ENCODE measurements at places on chromosomes 7 and 10.
A peak's percentile ranks its signal among the peaks of the same experiment; 100 is the strongest.

DNA sequence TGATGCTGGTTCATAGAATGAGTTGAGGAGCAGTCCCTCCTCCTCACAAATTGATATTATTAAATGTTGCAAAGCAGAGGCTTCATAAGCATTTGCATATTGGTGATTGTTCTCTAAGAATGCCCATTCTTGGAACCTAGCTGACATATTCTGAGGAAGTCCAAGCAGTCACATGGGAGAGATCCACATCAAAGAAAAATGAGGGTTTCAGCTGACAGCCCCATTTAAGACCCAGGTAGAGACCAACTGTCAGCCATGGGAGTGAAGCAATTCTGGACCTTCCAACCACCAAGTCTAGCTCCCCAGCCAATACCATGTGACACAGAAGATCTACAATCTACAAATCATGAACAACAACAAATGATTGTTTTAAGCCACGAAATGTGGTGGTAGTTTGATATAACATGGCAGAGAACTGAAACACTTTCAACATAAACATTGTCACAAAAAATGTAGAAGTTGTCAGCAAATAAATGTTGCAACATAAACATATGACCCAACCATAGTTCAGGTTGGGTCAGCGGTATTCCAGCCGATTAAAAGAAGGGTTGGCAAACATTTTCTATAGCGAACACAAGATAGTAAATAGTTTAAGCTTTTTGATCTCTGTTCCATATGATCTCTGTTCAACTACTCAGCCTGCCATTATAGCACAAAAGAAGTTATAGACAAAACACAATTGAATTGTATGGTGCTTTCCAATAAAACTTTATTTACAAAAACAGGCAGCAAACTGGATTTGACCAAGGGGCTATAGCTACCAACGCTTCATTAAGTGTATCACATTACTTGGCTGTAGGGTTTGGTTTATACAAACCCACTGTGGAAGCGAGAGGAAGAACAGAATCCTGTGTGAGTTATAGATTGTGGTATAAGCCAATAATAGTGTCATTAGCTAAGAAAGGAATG is 41.4 kb upstream of the MPP7 start:
- no peak overlapping the region for H3K4me3 ChIP-seq
- H3K36me3 ChIP-seq = no peaks in the 10 kb centered on the region
- no peak for DNase-seq
- H3K4me1 ChIP-seq = no peaks in the 10 kb centered on the region
- H3K27me3 ChIP-seq = peaks cover 5% of the 10 kb centered on the region

- no peaks in the 10 kb centered on the region for H3K27me3 ChIP-seq
- no peaks in the 10 kb centered on the region for H3K36me3 ChIP-seq
- no peak overlapping the region for H3K4me3 ChIP-seq
- H3K27ac ChIP-seq = no peak overlapping the region
- no peak for DNase-seq
Observed at GRCh38 chr7:88169717-88170320, 50.0 kb downstream of the SRI start.

- H3K27ac ChIP-seq = no peak overlapping the region
- H3K27me3 ChIP-seq = no peaks in the 10 kb centered on the region
- no peak overlapping the region for H3K4me3 ChIP-seq
- no peak for DNase-seq
- H3K36me3 ChIP-seq = peaks cover under 1% of the 10 kb centered on the region
- H3K4me1 ChIP-seq = peaks cover 28% of the 10 kb centered on the region
Observed at GRCh38 chr10:79180414-79181221, 111.9 kb downstream of the ZMIZ1 start.

GRCh38 chr10:114953047-114953446 is 15.1 kb downstream of the TRUB1 start:
- H3K4me1 ChIP-seq = no peaks in the 10 kb centered on the region
- no peak overlapping the region for H3K27ac ChIP-seq
- H3K36me3 ChIP-seq = peaks cover 1% of the 10 kb centered on the region
- H3K4me3 ChIP-seq = no peak overlapping the region
- H3K27me3 ChIP-seq = no peaks in the 10 kb centered on the region
- no peak for DNase-seq

GRCh38 chr7:135169964-135170273 is 588 bp downstream of the CYREN start:
- H3K27ac ChIP-seq = peak overlapping the region; percentile 95
- peaks cover 25% of the 10 kb centered on the region for H3K4me1 ChIP-seq
- DNase-seq = no peak
- peak overlapping the region; percentile 89 for H3K4me3 ChIP-seq
- H3K27me3 ChIP-seq = no peaks in the 10 kb centered on the region

DNA sequence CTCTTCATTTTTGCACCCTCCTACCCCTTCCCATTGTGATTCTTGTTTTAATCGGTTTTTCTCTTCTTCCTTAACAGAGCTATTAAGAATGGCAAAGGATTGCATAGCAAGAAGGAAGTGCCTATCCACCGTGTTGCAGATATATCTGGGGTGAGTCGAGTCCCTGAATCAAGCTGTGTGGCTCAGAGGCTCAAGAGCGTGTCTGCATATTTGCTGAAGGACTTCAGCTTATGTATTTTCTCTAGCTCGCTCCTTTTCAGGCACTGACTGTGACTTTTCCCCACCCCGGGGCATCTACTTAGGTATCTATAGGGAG is 126.6 kb downstream of the LRRC4 start:
- no peak overlapping the region for H3K27ac ChIP-seq
- peaks cover 6% of the 10 kb centered on the region for H3K36me3 ChIP-seq
- peaks cover 21% of the 10 kb centered on the region for H3K4me1 ChIP-seq
- no peak for DNase-seq
- H3K27me3 ChIP-seq = no peaks in the 10 kb centered on the region
